Midbrain (tissue), 1 donor: ENCODE measurements at places on chromosomes 6 and 20.

- peak; percentile 31 for DNase-seq
Observed at GRCh38 chr6:33700391-33701050, 11.0 kb downstream of the UQCC2 start.

- no peak for DNase-seq
Observed at GRCh38 chr6:36967301-36967700, 12.8 kb downstream of the PI16 start.

DNA sequence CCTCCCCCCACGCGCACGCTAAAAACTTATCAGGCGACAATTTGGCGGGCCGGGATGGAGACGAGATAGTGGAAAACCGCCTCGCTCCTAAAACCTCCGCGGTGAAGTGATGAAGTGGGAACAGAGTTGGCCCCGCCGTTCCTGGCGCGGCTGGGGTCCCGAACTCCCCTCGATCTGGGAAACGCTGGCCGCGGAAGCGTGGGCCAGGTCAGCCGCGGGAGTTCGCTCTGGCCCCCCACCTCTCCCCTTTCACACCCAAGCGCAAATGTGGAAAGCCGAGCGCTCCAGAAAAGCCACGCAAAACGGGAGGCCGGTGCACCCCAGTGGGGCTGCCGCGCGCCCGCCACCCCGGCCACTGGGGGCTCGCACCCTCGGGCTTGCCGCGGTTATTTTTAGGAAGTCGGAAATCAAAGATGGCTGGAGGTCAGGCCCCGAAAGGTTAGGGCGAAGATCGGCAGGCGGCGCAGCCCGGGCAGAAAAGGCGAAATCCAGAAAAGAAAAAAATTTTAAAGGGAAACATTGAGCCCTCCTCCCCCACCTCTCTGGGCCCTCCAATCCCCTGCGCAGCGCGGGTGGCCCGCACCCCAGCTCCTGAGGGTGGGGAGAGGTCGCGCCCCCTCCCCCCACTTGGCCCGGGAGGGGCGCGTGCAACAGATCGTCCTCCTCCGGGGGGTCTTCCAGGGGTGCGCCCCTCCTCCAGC is 1.0 kb downstream of the SALL4 start:
- DNase-seq: no peak

GRCh38 chr6:138803861-138804260 is 8.0 kb downstream of the ECT2L start:
- no peak for DNase-seq

GRCh38 chr6:166906376-166907044 is 49.8 kb downstream of the RNASET2 start:
- DNase-seq: no peak

DNA sequence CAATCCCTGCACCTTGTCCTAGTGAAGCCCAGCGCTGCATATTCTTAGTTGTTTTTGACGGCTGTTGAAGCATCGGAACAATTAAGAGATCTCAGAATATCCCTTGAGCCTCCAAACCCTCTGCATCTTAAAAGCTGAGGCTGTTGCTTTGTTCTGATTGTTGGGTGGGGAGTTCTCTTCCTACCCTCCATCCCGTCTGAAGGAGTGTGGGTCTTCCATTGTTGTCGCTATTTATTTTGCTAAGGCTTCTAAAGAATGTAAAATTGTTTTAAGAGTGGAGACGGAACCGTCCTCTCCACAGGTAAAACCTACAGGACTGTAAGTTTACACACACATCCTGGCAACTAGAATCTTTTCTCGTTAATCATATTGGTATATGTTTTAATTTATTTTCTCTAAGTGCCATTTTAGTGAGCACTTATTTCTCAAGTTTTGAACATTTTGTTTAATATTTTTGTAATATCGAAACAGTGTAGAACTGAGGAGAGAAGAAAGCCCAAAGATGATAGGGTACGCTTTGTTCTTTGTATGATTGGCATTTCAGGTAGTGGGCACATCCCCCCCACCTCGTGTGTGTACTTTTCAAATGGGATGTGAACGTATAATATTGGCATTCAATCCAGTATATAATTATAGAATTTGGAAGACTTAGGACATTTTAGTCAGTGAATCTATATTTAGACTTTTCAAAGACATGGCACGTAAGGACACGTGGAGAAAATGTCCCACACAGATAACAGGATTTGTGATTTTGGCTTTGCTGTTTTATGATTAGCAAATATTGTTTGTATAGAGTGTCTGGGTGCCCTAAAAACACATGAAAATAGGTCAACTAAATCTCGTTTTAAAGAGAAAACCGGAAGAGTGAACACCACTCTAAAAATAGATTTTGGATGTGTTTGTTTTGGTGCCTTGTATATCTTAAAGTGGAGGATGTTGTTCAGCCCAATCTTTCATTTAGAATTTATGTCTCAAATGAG is 1.3 kb downstream of the RNF146 start:
- DNase-seq: no peak

GRCh38 chr6:110044096-110044495 is 66.0 kb downstream of the GPR6 start:
- no peak for DNase-seq

GRCh38 chr20:33490023-33490933 is at the start of gene CBFA2T2:
Gene CBFA2T2 (plus strand): TSS chr20:33490096. CDS start chr20:33490268, 172 bp downstream.
- DNase-seq: peak; percentile 59

GRCh38 chr6:35729722-35730121 is 7.1 kb upstream of the ARMC12 start:
- DNase-seq: no peak

GRCh38 chr6:128710315-128710714 is 172.6 kb upstream of the LAMA2 start:
- no peak for DNase-seq

- no peak for DNase-seq
Observed at GRCh38 chr6:25035174-25035511, 99.4 kb upstream of the RIPOR2 start.

DNA sequence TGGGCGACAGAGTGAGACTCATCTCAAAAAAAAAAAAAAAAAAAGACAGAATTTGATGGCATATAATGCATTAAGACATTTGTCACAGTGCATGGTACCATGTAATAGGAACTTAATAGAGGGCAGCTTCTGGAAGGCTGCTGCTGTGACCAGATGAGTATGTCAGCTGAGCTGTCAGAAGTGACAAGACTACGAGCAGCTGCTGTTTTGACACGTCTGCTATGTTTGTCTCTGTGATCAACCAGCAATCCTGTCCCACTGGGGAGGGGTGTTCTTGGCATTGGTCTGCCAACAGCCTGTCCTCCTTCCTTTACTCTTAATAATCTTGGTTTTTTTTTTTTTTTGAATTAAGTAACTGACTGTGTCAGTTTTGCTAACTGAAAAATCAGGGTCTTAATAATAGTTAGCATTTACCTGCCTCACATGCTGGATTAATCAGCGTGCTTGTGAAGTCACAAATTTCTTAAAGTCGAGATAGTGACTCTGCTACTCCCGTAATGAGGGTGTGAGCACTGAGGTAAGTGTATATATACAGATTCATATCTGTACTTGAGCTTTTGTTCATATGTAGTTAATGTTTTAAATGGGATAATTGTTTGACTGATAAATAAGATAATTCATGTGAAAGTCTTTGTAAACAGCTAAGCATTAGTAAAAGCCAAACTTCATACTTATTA is 152.4 kb downstream of the BMP2 start:
- no peak for DNase-seq
